Globus pallidus (tissue), 1 donor: ENCODE measurements at places on chromosomes 3 and 15.
A peak's percentile ranks its signal among the peaks of the same experiment; 100 is the strongest.

DNA sequence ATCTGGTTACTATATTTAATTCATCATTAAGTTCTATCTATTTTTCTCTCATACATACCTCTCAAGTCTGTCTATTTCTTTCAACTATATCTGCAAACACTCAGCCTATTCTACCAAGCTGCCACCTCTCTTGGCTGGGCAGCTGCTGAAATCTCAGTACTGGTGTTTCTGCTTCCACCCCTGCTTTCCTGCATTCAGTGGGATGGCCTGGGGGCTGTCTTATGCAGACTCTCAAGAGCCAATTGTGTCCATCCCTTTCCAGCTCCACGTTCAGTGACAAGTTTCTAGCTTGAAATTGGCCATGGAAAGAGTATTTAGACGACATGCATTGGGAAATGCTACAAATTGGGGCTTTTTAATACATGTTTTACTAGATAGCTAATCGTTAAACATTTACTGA is 378.4 kb upstream of the DPPA4 start:
- no peak for DNase-seq

- DNase-seq, result no peak
Observed at GRCh38 chr3:95197661-95198060, 1134.8 kb downstream of the NSUN3 start.

DNA sequence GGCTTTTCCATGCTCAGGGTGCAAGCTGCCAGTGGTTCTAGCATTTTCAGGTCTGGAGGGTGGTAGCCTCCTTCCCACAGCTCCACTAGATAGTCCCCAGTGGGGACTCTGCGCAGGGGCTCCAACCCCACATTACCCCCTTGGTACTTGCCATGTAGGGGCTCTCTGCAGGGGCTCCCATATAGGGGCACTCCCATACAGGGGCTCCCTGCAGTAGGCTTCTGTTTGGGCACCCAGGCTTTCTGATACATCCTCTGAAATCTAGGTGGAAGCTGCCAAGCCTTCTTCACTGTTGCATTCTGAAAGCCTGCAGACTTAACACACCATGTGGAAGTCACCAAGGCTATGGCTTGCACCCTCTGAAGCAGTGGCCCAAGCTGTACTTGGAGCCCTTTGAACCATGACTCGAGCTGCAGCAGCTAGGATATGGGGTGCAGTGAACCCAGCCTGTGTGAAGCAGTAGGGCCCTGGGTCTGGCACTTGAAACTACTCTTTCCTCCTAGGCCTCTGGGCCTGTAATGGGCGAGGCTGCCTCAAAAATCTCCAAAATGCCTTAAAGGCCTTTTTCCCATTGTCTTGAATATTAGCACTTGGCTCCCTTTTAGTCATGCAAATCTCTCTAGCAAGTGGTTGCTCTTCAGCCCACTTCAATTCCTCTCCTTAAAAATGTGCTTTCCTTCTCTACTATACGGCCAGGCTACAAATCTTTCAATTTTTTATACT is 96.4 kb downstream of the TPRA1 start:
- DNase-seq, result no peak

DNA sequence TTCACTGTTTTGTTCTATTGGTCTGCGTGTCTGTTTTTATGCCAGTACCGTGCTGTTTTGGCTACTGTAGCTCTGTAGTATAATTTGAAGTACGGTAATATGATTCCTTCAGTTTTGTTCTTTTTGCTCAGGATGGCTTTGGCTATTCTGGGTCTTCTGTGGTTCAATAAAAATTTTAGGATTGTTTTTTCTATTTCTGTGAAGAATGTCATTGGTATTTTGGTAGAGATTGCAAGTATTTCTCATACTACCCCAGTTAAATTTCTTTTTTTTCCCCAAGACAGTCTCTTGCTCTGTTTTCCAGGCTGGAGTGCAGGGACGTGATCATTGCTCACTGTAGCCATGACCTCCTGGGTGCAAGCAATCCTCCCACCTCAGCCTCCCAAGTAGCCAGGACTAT is 53.4 kb downstream of the STARD9 start:
- no peak for DNase-seq

- DNase-seq, result no peak
Observed at GRCh38 chr15:38176155-38176554, 76.5 kb upstream of the SPRED1 start.

DNA sequence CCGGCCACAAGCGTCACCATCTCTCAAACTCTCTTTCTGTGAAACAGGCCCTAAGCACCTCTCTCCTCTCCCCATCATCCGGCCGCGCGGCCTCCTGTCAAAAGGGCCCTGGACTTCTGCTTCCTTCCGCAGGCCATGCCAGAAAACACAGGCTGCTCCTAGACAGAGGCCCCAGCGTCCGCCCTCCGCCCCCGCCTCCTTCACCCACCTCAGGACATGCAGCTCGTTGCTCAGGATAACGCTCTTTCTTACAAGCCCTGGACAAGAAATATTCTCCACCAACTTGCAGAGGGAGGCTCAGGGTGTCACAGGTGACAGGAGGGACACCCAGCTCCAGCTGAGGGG is 212.0 kb downstream of the XXYLT1 start:
- no peak for DNase-seq

DNA sequence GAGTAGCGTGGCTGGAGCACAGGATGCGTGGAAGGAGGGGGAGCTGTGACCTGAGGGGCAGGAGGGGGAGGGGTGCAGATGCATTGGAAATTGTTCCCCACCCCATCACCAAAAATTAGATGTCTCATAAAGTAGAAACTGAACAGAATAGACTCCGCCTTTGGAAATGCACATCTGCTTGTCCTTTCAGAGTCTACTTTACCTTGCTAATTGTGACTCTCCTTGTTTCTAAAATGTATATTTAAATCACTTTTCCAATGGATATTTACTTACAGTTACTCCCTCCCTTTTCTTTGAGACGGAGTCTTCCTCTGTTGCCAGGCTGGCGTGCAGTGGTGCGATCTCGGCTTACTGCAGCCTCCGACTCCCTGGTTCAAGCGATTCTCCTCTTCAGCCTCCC is 30.6 kb downstream of the SPG21 start:
- no peak for DNase-seq

DNA sequence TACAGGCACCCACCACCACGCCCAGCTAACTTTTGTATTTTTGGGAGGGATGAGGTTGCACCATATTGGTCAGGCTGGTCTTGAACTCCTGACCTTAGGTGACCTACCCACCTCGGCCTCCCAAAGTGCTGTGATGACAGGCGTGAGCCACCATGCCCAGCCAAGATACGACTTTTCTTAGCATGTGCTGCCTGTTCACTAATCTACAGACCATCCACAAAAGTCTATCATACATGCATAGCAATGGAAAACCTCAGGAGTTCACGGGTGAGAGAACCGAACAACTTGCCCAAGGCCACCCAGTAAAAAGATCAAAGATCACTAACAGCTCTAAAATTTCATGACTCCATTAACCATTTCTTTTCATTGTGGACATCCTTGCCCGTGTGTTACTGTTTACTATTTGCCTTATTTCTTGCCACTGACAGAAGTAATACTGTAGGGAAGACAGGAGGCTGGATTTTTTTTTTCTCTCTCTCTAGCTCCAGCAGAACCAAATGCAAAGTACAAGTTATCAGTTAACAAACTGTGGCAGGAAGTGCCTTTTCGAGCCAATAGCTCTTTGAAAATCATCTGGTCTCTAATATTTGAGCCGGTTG is 92.3 kb downstream of the FOXP1 start:
- no peak for DNase-seq

DNA sequence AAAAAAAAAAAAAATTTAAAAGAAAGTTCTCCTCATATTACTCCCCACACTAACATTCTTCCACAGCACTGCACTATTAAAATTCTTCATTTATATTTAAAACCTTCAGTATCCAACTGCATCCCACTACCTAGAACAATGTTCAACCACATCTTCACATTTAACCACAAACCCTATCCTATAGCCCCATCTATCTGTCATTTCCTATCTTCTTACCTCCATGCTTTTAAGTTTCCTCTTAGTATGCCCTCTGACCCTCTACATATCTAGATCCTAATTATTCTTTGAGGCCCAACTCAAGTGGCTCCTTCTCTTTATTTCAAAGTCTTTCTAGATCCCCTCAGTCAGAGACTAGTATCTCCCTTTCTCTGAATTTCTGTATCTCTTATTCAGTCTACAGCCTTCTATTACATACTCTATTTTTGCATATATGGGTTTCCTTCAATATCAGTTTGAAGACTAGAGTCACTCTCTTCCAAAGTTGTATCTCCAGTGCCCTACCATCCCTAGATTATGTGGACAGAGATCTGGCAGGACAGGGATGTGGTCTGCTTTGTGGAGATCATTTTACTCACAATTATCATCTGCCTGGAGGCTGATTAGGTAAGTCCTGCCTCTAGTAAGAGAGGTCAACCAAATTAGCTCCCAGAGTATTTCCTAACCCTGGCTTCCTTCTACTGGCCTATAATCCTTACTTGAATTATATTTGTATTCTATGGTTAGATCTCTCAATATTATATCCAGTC is 1.4 kb downstream of the CIAO2A start:
- no peak for DNase-seq

- DNase-seq, result no peak
Observed at GRCh38 chr3:57097536-57097935, 37.1 kb downstream of the SPATA12 start.

DNA sequence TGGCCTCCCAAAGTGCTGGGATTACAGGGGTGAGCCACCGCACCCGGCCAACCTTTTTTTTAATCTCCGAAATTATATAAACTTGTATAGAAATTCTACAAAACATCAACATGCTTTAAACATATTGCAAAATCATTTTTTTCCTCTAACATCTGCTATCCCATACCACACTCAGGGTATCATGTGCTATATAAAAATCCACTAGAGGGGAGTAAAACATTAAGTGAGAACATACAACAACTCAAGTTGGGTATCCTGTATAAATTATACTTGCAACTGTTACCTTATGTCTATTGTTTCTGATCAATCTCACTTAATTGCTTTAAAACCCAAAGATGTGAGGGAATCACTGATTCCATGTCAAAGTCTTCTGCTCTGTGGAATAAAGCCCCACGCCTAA is 71.9 kb upstream of the FBN1 start:
- no peak for DNase-seq

DNA sequence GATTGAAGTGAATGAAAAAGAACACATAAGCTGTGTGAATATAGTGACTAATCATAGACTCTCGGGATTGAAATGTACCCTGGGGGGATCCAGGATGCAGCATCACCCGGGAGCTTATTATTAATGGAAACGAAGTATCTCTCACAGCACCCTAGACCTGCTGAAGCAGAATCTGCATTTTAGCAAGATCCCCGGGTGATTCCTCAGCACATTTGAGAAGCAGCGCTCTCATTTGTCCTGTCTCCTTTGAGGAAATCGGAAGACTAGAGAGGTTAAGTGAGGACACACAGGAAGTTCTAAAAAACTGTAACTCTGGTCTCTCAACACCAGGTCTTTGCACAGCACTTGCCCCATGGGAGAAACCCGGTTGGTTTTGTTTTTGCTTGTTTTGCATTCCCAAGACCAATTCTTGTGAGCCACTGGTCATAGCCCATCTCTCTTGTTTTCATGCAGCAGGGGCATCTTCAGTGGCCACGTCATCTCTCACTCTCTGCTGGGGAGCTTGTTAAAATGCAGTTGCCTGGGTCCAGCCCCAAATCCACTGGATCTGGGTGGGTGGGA is 30.2 kb downstream of the ZNF710 start:
- DNase-seq, result no peak

- peak; percentile 22 for DNase-seq
Observed at GRCh38 chr15:35306361-35306981, 221.4 kb upstream of the NANOGP8 start.

DNA sequence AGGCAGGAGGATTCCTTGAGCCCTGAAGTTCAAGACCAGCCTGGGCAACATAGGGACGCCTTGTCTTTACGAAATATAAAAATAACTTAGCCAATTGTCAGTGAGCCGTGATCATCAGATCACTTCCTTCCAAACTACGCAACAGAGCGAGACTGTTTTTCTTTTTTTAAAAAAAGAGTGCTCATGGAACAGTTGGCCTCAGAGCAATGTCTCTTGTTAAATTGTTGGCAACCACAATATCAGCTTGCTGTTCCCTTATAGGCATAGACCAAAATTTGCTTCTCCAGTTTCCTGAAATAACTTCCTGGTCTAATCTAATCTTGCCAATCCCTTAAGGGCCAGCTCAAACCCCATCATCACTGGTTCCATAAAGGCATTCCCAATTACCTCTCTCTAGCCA is 93.3 kb upstream of the SLC4A7 start:
- no peak for DNase-seq
